T-helper 17 cell (primary cell): ENCODE measurements at places on chromosomes 6 and 20.

DNA sequence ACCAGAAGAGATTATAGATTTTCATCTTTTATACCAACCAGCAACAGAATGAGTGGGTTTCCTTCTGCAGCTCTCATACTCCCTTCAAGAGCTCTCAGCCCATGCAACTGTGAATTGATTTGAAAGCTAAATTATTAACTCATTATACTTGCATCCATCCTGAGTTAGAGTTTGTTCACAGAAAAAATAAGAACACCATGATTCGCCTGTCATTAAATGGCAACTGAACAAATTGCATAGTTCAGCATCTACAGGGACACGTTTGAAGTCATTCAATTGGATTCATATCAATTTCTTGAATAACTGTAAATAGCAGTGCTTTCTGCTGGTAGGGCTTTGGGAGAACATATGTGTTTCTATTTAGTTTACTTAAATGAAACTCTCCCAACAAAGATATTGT is 65.7 kb downstream of the NKAIN2 start:
- DNase-seq, result no peak

DNA sequence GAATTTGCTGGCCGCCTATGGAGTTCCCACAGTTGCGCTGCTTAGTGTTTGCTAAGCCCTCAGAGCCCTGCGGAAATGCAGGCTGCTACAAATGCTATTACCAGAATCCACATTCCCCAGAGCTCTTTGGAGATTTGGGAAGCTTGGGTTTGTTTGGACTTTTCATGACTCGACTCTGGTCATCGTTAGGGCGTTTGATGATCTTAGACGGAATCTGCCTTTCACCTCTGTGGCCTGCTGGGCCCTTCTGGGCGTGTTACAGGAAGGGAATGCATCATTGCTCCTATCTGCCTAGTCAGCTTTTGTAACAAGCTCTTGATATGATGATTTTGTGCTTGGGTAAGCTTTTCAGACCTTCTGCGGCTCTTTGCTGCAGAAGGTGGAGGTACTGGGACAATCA is 50.8 kb downstream of the EYA2 start:
- DNase-seq, result no peak

DNA sequence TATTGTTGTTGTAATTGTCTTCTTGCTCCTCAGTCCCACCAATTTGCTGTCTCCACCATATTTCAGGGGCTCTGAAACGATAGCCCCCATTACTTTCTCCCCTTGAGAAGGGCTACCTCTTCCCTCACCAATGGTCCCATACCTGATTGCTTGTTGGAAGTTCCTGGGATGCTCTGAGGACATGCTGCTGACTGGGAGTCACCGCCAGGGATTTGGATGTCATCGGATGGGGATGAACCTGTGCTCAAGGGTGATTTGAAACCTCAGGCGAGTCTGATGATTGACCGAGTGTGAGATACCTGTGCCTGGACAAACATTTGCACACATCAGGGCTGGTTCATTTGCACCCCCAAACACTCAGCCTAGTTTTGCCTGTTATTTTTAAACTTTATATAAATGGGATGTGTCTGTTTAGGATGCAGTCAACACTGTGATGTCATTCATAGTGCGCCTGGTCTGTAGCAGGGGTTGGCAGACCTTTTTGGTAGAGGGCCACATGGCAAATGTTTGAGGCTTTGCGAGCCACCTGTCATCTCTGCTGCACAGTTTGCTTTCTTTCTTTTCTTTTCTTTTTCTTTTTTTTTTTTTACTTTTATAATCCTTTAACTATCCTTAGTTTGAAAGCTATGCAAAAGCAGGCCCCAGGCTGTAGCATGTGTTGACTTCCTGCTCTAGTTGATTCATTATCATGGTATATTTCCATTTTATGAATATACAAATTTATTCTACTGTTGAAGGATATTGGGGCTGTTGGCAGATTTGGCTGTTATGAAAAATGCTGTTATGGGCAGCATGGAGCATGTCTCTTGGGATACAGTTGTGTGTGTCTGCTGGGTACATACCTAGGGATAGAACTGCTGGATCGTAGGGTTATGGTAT is 118.5 kb upstream of the PHACTR3 start:
- no peak for DNase-seq

DNA sequence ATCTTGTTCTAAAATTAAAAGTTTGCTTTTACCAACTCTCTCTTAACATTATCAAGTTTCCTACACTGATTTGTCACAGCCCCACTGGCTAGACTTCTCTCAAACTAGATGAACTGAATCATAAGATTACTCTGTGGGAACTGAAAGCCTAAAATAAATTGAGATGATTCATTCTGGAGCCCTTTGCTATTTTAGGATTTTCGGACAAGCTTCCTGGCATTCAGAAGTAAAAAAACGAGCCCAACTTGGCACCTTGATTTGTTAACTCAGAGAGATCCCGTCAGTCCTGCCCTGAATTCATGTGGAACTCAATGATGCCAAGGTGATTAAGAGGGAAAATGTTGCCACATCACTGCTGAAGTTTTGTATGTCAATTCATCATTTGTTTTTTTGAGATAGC is 122.0 kb upstream of the NRSN1 start:
- no peak for DNase-seq

DNA sequence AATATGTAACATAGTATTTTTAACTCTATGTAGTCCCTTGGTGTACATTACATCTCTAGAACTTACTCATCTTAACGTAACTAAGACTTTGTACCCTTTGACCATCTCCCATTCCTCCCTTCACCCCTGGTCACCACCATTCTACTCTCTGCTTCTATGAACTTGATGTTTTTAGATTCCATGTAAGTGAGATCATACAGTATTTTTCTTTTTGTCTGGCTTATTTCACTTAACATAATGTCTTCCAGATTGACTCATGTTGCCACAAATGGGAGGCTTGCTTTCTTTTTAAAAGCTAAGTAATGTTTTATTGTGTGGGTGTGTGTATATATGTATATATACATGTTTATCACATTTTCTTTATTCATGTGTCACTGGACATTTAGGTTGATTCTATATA is 55.8 kb downstream of the TMEM200A start:
- no peak for DNase-seq

- no peak for DNase-seq
Observed at GRCh38 chr6:107642861-107643328, 153.0 kb downstream of the SOBP start.

GRCh38 chr6:168097621-168098430 is 18.8 kb upstream of the FRMD1 start:
- DNase-seq, result no peak

DNA sequence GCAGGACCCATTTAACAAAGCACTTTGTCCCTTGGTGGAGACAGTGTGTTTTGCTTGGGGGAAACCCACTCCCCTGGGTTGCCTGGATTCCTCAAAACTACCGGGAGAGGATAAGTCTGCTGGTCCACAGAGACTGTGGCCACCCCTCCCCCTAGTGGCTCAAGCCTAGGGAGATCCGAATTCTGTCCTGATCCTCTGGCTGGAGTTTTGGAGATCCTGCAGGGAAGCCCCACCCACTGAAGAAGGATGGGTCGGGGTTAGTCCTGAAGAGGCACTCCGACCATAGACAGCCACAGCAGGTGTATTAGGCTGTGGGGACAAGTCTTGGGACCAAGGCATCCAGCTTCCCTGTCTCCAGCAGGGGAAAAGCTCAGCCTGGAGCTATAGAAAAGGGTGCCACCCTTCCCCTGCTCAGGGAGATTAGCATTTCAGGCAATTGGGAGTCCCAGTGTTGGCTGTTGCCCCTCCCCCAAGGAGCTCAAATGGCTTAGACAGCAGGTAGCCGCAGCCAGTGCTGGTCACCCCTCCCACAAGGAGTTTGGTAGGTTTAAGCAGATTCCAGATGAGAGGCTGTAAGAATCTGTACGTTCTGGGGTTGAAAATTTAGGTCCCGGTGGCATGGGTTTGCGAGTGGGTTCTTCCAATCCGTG is 750.0 kb downstream of the TBC1D32 start:
- DNase-seq, result no peak

GRCh38 chr6:148225871-148226270 is 116.8 kb upstream of the SASH1 start:
- DNase-seq, result no peak

- no peak for DNase-seq
Observed at GRCh38 chr6:112352607-112353006, 5.5 kb downstream of the RFPL4B start.

- no peak for DNase-seq
Observed at GRCh38 chr6:121442576-121442975, 7.1 kb downstream of the GJA1 start.

GRCh38 chr6:43966853-43967718 is 160.2 kb downstream of the MRPL14 start:
- DNase-seq, result no peak

- DNase-seq, result peak; percentile 72
Observed at GRCh38 chr20:64079273-64080012, at the start of gene RGS19. RGS19 (minus strand) TSS chr20:64079518; CDS start chr20:64076886, 2,632 bp downstream.

- no peak for DNase-seq
Observed at GRCh38 chr6:150016324-150017185, 8.8 kb downstream of the RAET1L start.

DNA sequence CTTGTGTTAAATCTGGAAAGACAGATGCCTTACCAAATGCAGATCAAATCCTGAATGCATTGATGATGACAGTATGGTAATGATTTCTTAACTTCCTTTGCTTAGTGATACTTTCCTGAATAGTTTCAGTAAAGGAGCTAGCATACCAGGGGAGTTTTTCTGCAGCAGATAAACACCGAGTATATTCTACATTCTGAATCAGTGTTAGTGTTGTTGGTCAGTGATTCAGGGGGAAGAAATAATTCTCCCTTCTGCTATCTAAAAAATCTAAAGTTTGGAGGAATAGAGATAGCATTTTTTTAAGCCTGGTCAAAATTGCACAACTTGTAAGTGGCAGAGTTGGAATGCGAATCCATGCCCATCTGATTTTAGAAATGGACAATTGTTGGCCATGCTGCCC is 512.2 kb upstream of the MARCKS start:
- no peak for DNase-seq

GRCh38 chr6:133108419-133108818 is 132.7 kb upstream of the EYA4 start:
- no peak for DNase-seq

GRCh38 chr6:53956068-53956711 is 155.1 kb upstream of the MLIP start:
- no peak for DNase-seq

- no peak for DNase-seq
Observed at GRCh38 chr20:56014151-56014550, 8.8 kb upstream of the CBLN4 start.

GRCh38 chr6:150228072-150228733 is 85.4 kb downstream of the PPP1R14C start:
- DNase-seq, result no peak

- no peak for DNase-seq
Observed at GRCh38 chr6:41470029-41470330, 76.2 kb upstream of the FOXP4 start.

GRCh38 chr6:158758941-158759479 is 60.2 kb downstream of the EZR start:
- no peak for DNase-seq

- no peak for DNase-seq
Observed at GRCh38 chr6:157398151-157398550, 17.2 kb downstream of the ZDHHC14 start.

DNA sequence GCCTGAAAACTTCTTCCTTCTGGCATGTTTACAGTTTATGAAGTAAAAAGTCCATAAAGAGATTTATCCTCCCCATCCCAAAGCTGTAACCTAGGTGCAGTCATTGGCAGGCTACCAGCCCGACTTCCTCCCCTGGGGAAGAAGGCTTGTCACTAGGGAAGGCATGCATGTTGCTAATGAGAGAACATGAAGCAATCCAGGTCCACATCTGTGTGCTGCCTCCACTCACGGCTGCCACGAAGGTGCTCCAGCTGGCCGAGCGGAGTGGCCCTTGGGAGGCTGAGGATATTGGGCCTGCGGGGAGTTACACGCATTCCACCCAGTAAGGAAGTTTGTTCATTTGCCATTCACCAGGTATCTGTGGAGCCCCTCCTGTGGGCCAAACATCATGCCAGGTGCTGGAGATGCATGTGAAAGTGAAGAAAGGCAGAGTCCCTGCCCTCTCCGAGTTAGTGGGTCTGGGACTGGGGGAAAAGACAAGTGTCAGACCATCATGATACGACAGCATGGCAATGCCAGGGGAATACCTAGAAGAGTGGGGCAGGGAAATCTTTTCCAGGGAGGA is 257.0 kb downstream of the NRN1 start:
- no peak for DNase-seq

DNA sequence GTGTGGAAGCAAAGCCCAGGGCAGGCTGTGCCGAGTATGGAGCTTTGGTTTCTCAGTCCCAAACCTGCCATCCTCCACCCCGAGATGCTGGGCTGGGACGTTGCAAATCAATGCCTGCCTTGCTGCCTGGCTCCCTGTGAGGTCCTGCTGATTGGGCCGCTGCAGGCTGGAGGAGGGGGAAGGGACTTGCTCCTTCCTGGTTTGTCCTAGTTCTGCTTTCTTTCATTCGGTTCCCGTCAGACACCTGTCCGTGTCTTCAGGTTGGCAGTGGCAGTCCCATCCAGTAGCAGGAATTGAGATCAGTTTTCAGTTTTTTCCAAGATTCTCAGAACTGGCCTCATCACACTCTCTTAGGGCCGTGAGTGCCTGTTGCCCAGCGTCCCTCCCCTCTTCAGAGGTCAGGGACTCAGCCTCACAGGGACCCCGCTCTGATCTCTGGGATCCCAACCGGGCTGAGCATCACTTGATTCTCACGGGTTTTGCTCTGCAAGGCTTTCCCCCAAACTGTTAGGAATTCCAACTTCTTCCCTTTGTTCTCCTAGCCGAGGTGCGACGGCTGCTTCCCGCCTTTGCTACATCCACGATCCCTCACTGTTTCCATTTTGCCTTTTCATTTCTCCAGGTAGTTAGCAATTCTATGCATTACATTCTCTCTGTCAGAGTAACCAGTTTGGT is 24.2 kb upstream of the TAGAP start:
- no peak for DNase-seq

- DNase-seq, result no peak
Observed at GRCh38 chr6:110185879-110186278, 5.7 kb downstream of the CDC40 start.

GRCh38 chr6:85460921-85461797 is 11.3 kb downstream of the NT5E start:
- no peak for DNase-seq

DNA sequence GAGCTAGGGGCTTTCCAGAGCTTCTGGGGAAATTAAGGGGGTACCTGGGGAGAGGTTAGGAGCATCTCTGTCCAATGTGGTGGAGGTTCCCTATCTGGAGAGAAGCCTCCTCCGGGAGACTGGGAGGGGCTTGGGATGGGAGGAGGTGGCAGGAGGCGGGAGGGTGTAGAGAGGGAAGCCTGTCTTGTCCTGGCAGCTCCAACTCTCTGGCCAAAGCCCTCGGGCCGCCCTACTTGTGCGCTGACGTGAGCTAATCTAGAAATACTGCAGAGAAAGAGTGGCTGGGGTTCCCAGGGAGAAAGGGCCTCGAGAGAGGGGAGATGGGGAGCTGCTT is 1.6 kb upstream of the SLC32A1 start:
- DNase-seq, result no peak

GRCh38 chr6:90230548-90231215 is 66.0 kb downstream of the BACH2 start:
- no peak for DNase-seq
